ENCODE measurements at places on chromosomes 7 and 10. TPM values are rescaled to one million over a fixed set of nuclear protein-coding genes. Genes with fewer than 3 reads are reported as not detected.

SCRN1 gene
- 100 TPM for total RNA-seq

C10orf53 gene
- total RNA-seq = not detected

STOX1 gene
- total RNA-seq = 0.14 TPM

GTF2I gene
- total RNA-seq = 84.8 TPM

CALHM1 gene
- total RNA-seq = not detected

ABCB4 gene
- total RNA-seq = 3.4 TPM

CFAP69 gene
- total RNA-seq = 7.7 TPM

STEAP2 gene
- total RNA-seq = 50.3 TPM
